OCI-M1 (cell line): ENCODE measurements at places on chromosomes 5 and 9.

GRCh38 chr5:111930905-111931461 lies 174.0 kb upstream of the NREP start:
- peak; percentile 28 for DNase-seq

DNA sequence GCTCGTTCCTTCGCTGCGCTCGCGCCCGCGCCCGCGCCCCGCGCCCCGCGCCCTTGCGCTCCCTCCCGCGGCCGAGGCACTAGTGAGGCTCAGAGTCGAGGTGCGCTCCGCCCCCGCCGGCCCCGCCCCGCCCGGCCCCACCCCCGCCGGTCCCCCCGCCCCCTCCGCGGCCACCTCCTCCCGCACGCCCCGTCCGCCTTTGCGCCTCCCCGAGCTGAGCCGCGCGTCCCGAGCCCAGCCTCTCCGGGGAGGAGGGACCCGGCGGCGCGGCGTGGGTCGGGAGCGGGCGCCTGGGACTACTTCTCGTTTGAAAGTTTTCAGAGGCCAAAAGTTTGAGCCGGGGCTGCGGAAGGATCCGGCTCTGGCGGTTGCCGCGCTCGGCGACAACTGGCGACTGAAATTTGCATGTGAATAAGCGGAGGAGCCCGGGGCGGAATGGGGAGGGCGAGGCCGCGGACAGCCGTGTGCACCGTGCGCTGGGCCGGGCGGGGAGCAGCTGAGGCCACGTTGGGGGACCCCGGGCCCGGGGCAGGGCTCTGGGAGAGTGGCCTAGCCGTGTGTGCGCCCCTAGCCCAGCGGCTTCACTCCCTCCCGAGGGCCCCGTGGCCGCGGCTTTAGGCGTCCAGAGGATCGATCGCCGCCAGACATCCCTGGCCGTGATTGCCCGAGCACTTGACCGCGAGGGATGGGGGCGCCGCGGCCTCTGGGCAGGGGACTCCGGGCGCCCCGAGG lies at the start of gene NOTCH1:
Gene NOTCH1, minus strand, starts transcription at position 84 of the 732 bp plus-strand sequence. CDS start 262 bp downstream, outside the sequence.
- DNase-seq: peak; percentile 89

DNA sequence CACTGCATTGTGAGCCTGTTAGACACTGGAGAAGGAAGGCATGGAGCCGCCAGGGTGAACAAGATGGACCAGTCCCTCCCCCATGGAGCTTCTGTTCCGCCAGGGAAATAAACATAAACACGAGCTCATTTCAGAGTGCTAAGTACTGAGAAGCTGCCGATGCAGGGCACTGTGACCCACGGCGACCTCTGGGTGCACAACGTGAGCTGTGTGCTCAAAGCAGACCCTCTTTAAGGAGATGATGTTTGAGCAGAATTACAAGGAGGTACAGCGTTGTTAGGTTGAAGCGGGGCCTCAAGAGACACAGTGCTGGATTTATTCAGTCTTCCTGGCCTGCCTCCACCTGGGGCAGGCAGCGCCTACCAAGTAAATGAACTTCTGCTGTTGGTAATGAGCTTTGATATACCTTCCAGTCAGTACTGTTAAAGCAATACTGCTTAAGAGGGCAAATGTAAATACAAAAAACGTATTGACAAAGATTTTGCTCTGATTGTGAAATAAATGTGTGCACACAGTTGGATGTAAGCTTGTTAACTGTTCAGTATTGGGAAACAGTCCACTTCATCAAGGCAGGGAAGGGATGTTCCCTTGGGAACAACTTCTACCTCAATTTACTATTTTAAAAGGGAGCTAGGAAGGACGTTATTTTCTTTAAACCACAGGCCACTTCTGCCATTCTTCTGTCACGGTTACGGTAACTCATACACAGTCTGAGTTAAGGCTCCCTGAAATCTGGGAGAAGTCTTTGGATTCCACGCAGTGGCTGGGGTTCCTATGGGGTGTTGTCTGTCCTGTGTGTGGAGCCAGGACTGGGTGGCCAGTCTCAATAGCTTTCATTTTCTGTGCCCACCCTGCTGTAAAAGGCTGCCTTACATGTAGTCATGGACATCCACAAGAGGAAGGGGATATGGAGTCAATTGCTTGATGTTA lies 48.9 kb upstream of the DMRT1 start:
- no peak for DNase-seq

GRCh38 chr9:83327323-83327722 lies 210.9 kb downstream of the FRMD3 start:
- DNase-seq: no peak

- no peak for DNase-seq
Observed at GRCh38 chr5:177425196-177425800, 1.2 kb upstream of the GRK6 start.

DNA sequence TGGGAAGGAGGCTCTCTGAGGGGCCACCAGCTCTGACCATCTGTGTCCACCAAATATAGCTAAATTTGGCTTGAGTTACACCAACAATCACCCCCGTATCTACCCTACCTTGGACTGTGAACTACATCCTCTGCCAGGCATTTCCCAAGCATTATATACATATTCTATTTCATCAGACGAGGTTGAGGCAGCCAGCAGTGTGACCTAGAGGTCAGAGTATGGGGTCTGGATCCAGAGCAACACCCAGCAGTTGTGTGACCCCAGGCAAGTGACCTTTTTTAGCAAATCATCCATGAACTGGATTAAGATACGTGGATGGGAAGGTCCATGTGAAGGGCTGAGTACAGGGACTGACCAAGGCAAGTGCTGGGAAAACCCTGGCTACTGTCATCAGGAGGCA lies 180.6 kb downstream of the HSPA4 start:
- DNase-seq: no peak

DNA sequence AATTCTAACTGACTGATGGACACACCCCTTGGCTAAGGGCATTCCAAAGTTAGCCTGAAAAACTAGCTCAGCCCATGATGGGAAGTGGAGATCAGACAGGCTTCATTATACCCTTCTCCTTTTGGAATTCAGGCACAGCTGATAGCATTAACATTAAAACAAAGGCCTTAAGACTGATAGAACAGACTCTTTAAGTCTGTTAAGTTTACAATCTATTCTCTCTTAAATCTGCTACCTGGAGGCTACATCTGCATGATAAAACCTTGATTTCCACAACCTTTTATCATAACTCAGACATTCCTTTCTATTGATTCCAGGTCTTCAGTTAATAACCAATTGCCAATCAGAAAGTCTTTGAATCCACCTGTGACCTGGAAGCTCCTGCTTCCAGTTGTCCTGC lies 281.4 kb downstream of the TUSC1 start:
- DNase-seq: no peak

DNA sequence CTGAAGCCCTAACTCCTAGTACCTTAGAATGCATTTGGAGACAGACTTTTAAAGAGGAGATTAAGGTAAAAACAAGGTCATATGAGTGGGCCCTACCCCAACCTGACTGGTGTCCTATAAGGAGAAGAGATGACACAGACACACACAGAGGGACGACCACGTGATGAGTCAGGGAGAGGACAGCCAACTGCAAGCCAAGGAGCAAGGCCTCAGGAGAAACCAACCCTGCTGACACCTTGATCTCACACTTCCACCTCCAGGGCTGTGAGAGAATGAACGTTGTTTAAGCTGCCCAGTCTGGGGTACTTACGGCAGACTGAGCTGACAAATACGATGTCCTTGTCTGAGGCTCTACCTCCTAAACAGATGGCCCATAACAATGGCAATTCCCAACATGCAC lies 93.6 kb downstream of the ROR2 start:
- DNase-seq: no peak

GRCh38 chr9:120394058-120394669 lies 185.8 kb downstream of the CDK5RAP2 start:
- no peak for DNase-seq

- DNase-seq: no peak
Observed at GRCh38 chr9:3385871-3386270, 139.9 kb downstream of the RFX3 start.

- no peak for DNase-seq
Observed at GRCh38 chr5:32283539-32284377, 29.0 kb downstream of the MTMR12 start.

DNA sequence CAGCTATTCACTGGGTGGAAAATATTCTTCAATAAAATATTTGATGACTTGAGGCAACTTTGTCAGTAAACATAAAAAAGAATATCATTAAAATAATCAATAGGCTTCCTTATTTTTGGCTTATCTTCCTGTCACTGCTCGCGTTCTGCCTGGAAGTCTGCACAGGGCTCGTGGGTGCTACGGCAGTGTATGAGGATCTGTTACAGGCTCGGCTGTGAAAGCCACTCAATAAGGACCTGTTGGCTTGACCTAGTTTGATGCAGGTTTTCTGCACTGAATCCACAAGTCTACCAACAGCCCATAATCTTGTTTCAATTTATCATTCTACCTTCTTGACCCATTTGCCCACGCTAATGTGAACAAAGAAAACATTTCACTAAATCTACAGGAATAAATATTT lies 97.2 kb downstream of the PDZD2 start:
- no peak for DNase-seq

- no peak for DNase-seq
Observed at GRCh38 chr5:124156415-124156996, 589.9 kb downstream of the ZNF608 start.

DNA sequence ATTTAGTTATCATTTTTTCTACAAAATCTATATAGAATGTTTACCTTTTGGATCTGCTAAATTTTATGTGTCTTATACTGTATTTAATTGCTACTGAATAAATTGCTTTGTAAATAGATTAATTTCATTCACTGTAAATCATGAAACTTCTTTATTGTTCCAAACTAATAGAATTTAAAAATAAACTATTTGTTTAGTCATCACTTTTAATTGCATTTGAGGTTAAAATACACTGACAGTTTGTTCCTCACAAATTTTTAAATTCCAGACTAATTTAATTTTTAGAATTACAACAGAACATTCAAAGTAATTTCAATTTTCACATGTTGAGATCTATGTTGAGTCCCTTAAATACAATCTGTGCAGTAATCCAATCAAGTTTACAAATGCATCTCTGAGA lies 1633.2 kb upstream of the NUDT12 start:
- DNase-seq: no peak

GRCh38 chr5:137743031-137743640 lies 7.2 kb upstream of the KLHL3 start:
- DNase-seq: peak; percentile 76

DNA sequence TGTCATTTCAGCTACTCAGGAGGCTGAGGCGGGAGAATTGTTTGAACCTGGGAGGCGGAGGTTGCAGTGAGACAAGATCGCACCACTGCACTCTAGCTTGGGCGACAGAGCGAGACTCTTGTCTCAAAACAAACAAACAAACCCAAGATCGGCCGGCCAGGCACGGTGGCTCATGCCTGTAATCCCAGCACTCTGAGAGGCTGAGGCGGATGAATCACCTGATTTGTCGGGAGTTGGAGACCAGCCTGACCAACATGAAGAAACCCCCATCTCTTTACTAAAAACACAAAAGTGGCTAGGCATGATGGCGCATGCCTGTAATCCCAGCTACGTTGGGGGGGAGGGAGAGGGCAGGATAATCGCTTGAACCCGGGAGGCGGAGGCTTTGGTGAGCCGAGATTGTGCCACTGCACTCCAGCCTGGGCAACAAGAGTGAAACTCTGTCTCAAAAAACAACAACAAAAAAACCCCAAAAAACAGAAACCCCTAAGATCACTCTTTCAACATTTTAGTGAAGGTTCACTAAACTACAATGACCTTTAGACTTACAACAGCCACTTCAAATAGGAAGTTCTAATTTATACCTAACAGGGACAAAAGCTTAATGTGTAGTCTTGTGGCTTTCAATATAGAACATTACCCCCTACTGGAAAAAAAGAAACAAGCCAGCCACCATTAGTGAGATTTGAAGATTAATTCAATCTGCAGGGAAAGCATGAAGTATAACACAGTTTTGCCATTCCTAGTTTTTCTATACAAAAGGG lies 7.0 kb downstream of the HSPA9 start:
- DNase-seq: no peak

GRCh38 chr9:88041447-88041846 lies 67.1 kb upstream of the CDK20 start:
- no peak for DNase-seq

- no peak for DNase-seq
Observed at GRCh38 chr9:131487621-131488031, 15.1 kb upstream of the POMT1 start.

DNA sequence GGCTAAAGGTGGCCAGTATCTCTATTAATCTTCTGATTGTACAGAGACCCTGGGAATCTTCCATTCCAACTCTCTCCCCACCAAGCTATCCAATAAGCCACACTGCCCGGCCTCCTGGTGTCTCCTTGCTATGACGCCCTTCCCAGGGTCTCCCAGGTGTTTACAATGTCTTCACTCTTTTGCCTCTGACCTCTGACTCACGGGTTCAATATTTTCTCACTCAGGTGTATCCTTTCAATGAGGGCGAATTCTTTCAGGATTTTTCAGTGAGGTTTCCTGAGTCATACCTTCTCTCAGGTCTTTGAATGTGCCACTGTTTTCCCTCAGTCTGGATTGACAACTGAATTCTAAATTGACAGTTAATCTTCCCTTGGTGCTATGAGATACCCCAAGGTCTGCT lies 53.7 kb upstream of the IRX4 start:
- DNase-seq: no peak

- no peak for DNase-seq
Observed at GRCh38 chr9:99069546-99069945, 35.4 kb upstream of the TGFBR1 start.

- DNase-seq: no peak
Observed at GRCh38 chr9:137427454-137428310, 4.5 kb downstream of the NOXA1 start.

DNA sequence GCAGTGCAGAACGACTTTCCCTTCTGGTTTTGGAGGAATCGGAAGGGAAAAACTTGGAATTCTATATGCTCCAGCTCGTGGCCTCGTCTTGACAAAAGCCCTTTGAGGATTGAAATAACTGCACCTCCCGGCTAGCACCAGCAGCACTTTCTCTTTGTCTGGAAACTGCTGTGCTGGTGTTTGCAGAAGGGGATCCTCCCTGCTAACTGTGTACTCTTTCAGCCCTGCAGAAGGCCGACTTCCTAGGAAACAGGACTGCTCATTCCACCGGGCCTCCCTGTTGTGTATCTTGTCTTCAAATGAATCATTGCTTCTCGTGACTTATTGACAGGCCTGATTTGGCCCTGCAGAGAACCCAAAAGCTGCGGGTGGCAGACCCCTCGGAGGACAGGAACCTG lies 23.6 kb downstream of the STC2 start:
- DNase-seq: no peak

DNA sequence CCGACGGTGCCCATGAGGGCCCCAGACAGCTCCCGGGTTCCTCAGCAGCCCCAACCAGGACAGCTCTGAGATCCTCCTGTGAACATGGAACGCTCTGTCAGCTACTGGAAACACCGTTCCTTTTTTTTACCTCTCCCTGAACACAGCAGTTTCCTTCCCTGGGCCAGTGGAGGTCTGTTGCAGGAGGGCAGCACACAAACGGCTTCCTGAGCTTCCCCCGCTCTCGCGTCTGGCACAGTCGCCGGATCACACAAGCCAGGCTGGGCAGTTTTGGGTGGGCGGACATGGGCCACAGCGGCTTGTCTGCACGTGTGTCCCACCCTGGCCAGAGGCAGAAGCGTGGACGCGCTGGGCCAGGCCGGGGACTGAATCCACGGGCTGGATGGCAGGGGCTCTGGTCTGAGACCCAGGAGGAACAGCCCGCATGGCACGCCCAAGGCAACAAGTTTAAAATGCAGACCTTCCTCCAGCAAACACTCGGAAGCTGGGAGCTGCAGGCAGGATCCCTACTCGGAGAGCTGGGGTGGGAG lies 106.8 kb upstream of the SARDH start:
- no peak for DNase-seq
